MCF 10A (cell line): ENCODE measurements at places on chromosomes 4 and X.
A peak's percentile ranks its signal among the peaks of the same experiment; 100 is the strongest.

DNA sequence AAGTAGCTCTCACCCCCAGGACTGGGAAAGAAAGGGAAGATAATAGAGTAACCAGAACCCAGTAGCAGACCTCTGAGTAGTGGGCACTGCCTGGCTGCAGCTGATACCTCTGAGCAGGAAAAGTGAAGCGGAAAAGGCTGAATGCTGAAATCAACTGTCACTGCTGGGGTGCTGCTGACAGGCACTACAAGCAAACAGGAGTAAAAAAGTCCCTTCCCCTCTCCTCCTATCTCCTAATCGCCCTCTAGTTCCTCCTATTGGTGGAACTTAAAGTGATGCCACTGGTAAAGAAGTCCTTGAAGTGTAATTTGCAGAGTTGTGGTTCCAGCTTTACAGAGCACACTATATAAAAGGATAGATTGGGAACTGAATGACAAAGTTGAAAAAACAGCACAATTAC lies 32.8 kb upstream of the GLRB start:
- DNase-seq = peak; percentile 56
- no peak overlapping the region for H3K27ac ChIP-seq
- no peak overlapping the region for H3K4me3 ChIP-seq
- H3K36me3 ChIP-seq = peaks cover 7% of the 10 kb centered on the region
- peaks cover 20% of the 10 kb centered on the region for H3K4me1 ChIP-seq

- no peak for DNase-seq
- H3K4me1 ChIP-seq = no peaks in the 10 kb centered on the region
- no peak overlapping the region for H3K4me3 ChIP-seq
- no peaks in the 10 kb centered on the region for H3K36me3 ChIP-seq
- no peak overlapping the region for H3K27ac ChIP-seq
- no peaks in the 10 kb centered on the region for H3K27me3 ChIP-seq
Measured at GRCh38 chr4:183304067-183304466, 16.0 kb downstream of the CLDN22 start.

DNA sequence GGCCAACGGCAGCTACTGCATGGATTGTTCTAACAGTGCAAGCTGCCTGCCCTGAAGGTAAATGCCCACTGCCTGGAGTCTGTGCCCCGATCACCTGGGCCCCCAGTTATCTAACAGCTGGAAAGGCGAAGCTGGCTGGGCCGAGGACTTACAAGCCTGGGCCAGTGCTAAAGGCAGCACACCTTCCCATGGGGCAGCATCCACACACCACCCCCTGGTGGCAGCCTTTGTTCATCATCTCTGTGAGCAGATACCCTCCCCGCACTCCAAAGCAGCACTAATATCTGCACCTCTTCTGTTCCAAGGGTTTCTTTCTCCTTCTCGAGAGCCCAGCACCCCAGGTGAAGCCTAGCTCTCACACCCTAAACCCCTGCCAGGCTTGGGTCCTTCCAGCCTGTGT lies 7.6 kb downstream of the SLC2A9 start:
- H3K4me1 ChIP-seq = peaks cover 17% of the 10 kb centered on the region
- no peak overlapping the region for H3K27ac ChIP-seq
- no peaks in the 10 kb centered on the region for H3K27me3 ChIP-seq
- H3K4me3 ChIP-seq = no peak overlapping the region
- peaks cover 24% of the 10 kb centered on the region for H3K36me3 ChIP-seq

- no peak for DNase-seq
- no peaks in the 10 kb centered on the region for H3K36me3 ChIP-seq
- H3K4me3 ChIP-seq = no peak overlapping the region
- H3K4me1 ChIP-seq = no peaks in the 10 kb centered on the region
- no peaks in the 10 kb centered on the region for H3K27me3 ChIP-seq
Measured at GRCh38 chr4:183968931-183969330, 63.8 kb downstream of the STOX2 start.

DNA sequence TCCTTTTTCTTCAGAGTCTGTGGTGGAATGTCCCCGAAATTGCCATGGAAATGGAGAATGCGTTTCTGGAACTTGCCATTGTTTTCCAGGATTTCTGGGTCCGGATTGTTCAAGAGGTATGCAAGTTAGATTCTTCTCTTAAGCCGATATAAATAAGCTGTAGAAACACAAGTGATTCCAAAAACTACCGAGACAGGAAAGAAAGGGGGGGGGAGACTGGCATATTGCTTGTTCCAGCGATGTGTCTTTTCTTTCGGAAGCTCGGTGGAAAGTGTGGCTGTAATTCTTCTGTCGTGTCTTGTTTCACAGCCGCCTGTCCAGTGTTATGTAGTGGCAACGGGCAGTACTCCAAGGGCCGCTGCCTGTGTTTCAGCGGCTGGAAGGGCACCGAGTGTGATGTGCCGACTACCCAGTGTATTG lies 236.9 kb downstream of the DCTD start:
- H3K4me1 ChIP-seq = no peaks in the 10 kb centered on the region
- no peak for DNase-seq
- H3K4me3 ChIP-seq = no peak overlapping the region
- H3K27me3 ChIP-seq = no peaks in the 10 kb centered on the region

DNA sequence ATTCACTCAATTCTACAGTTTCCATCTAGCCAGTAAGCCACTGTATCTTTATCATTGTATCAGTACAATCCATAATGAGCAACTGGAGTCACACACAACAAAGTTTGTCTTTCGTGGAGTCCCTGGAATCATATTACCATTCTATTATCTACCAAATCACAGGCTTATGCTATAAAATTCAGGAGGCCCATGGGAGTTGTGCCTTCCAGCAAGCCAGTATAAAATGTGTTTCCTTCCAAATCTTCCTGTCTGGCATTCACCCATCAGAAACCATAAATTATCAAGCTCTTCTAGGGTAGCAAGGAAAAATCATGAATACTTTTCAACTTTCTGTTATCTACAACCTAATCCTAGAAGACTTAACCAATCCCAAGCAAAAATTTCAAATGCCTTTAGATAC lies 1383.3 kb upstream of the PCDH7 start:
- no peaks in the 10 kb centered on the region for H3K27me3 ChIP-seq
- no peaks in the 10 kb centered on the region for H3K36me3 ChIP-seq
- DNase-seq = no peak

DNA sequence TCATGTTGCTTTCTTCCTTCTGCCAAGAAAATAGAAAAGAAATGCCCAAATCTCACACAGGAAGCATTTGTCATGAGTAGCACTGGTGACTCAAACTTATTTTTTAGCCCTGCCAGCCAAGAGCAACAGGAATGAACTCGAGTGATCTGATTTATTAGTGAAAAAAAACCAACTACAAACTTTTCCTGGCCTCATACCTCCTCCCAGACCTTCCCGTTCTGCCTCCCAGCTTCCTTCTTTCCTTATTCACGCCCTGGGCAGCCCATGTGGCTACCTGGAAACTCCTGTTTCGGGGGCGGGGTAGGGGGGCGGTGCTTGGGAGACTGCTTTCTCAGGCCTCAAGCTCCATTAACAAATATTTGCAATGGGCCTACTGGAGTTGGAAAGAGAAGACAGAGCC lies 178.5 kb downstream of the NHS start:
- peaks cover 18% of the 10 kb centered on the region for H3K4me1 ChIP-seq
- H3K4me3 ChIP-seq = no peak overlapping the region
- H3K27me3 ChIP-seq = no peaks in the 10 kb centered on the region
- H3K36me3 ChIP-seq = no peaks in the 10 kb centered on the region

- peaks cover 9% of the 10 kb centered on the region for H3K4me1 ChIP-seq
- peak overlapping the region; percentile 28 for H3K27ac ChIP-seq
- no peak overlapping the region for H3K4me3 ChIP-seq
- no peak for DNase-seq
- H3K36me3 ChIP-seq = no peaks in the 10 kb centered on the region
- H3K27me3 ChIP-seq = peaks cover 54% of the 10 kb centered on the region
Measured at GRCh38 chrX:13470685-13470977, 98.8 kb upstream of the EGFL6 start.

GRCh38 chr4:149264093-149264733 lies 551.4 kb downstream of the IQCM start:
- no peaks in the 10 kb centered on the region for H3K27me3 ChIP-seq
- DNase-seq = peak; percentile 80
- H3K4me3 ChIP-seq = no peak overlapping the region
- no peaks in the 10 kb centered on the region for H3K36me3 ChIP-seq

DNA sequence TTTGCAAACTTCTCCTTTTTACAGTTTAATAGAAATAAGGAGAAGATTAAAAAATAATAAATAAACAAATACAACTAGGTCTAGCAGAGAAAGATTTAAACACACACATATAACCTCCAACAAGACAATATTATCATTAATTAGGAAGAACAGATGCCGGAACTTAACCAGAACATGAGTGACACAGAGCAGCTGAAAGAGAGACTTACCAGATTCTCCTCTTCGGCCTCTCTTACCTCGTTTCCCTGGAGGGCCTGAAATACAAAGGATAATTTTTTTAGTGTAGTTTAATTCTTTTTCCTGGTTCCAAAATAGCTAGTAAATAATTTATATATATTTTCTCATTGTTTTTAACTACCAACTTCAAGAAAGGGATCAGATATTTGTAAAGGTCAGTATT lies 252.5 kb downstream of the COL25A1 start:
- no peaks in the 10 kb centered on the region for H3K27me3 ChIP-seq
- no peaks in the 10 kb centered on the region for H3K36me3 ChIP-seq
- no peak overlapping the region for H3K4me3 ChIP-seq

GRCh38 chr4:6044805-6045204 lies 26.6 kb upstream of the C4orf50 start:
- DNase-seq = no peak
- H3K27ac ChIP-seq = no peak overlapping the region
- no peaks in the 10 kb centered on the region for H3K4me1 ChIP-seq
- H3K27me3 ChIP-seq = no peaks in the 10 kb centered on the region

GRCh38 chr4:7238300-7238960 lies 46.1 kb downstream of the SORCS2 start:
- no peak overlapping the region for H3K4me3 ChIP-seq
- no peaks in the 10 kb centered on the region for H3K36me3 ChIP-seq
- no peak overlapping the region for H3K27ac ChIP-seq
- H3K4me1 ChIP-seq = no peaks in the 10 kb centered on the region
- peaks cover 13% of the 10 kb centered on the region for H3K27me3 ChIP-seq
- no peak for DNase-seq

- no peaks in the 10 kb centered on the region for H3K36me3 ChIP-seq
- peaks cover 7% of the 10 kb centered on the region for H3K4me1 ChIP-seq
- no peak overlapping the region for H3K4me3 ChIP-seq
- no peak for DNase-seq
- H3K27ac ChIP-seq = no peak overlapping the region
Measured at GRCh38 chr4:38489924-38490639, 173.9 kb upstream of the KLF3 start.

- H3K27ac ChIP-seq = no peak overlapping the region
- no peaks in the 10 kb centered on the region for H3K4me1 ChIP-seq
- H3K4me3 ChIP-seq = no peak overlapping the region
- no peaks in the 10 kb centered on the region for H3K36me3 ChIP-seq
Measured at GRCh38 chr4:108889696-108890483, 127.0 kb upstream of the ETNPPL start.

GRCh38 chr4:108555701-108556100 lies 64.7 kb upstream of the RPL34 start:
- H3K27ac ChIP-seq = no peak overlapping the region
- DNase-seq = no peak
- H3K27me3 ChIP-seq = no peaks in the 10 kb centered on the region
- no peak overlapping the region for H3K4me3 ChIP-seq
- H3K36me3 ChIP-seq = no peaks in the 10 kb centered on the region

DNA sequence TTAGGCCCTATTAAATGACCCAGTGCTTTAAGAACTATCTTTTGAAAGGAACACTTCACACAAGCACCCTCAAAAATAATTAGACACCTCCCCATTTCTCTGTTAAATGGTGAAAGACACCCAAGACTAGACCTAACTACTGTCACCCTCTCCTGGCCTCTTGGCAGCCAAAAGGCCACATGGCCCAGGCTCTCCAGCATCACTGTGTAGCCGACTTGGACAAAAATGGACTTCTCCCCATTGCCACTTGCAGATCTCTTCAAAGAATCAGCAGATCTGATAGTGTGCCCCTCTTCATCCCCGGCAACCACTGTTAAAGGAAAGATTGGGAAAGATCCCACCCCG lies 2.0 kb downstream of the MID1IP1 start:
- H3K36me3 ChIP-seq = peaks cover 25% of the 10 kb centered on the region
- peaks cover 12% of the 10 kb centered on the region for H3K27me3 ChIP-seq
- peak overlapping the region; percentile 81 for H3K27ac ChIP-seq
- peaks cover 7% of the 10 kb centered on the region for H3K4me1 ChIP-seq
- DNase-seq = no peak

DNA sequence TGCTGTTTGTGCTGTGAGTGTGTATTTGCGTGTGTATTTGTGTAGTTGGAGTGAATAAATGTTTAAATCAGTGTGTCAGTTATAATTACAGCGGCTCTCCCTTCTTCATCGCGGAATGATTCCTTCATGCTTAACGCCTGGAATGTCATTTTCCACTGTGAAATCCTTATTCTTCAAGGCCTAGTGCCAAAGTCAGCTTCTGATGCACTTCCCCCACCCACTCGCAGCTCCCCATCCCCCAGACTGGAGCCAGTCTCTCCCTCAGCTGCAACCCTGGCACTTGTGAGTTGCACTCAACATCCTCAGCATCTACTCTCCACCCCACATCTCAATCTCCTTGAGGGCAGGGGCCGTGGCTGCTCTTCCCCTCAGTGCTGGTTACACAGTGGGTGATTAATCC lies 583.0 kb downstream of the BCOR start:
- H3K36me3 ChIP-seq = no peaks in the 10 kb centered on the region
- no peak overlapping the region for H3K4me3 ChIP-seq
- peaks cover 51% of the 10 kb centered on the region for H3K27me3 ChIP-seq
- no peaks in the 10 kb centered on the region for H3K4me1 ChIP-seq
- no peak for DNase-seq
- no peak overlapping the region for H3K27ac ChIP-seq

GRCh38 chr4:16667464-16667863 lies 231.0 kb downstream of the LDB2 start:
- peak; percentile 83 for DNase-seq
- H3K36me3 ChIP-seq = no peaks in the 10 kb centered on the region
- peaks cover 4% of the 10 kb centered on the region for H3K27me3 ChIP-seq
- peak overlapping the region; percentile 49 for H3K4me3 ChIP-seq
- no peak overlapping the region for H3K27ac ChIP-seq

- DNase-seq = no peak
- H3K27ac ChIP-seq = no peak overlapping the region
- H3K36me3 ChIP-seq = no peaks in the 10 kb centered on the region
- H3K4me1 ChIP-seq = no peaks in the 10 kb centered on the region
- no peaks in the 10 kb centered on the region for H3K27me3 ChIP-seq
Measured at GRCh38 chr4:6658597-6659075, 18.2 kb downstream of the MRFAP1 start.

DNA sequence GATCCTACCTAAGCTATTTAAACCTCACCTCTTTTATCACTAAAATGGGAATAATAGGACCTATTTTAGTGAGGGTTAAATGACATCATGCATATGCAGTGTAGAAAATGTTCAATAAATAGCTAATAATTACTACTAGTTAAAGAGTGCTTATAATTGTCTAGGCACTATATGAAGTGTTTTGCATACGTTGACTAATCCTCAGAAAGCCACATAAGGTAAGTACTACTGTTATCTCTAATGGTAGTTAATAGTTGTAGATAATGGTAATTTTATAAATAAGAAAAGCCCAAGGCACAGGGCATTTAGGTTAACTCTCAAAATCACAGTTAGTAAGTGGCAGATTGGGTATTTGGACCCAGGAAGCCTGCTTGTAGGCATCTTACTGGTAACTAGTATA lies 47.4 kb upstream of the BOD1L1 start:
- DNase-seq = no peak
- no peak overlapping the region for H3K27ac ChIP-seq
- no peak overlapping the region for H3K4me3 ChIP-seq
- H3K27me3 ChIP-seq = no peaks in the 10 kb centered on the region
- no peaks in the 10 kb centered on the region for H3K4me1 ChIP-seq
